Thyroid gland (tissue), 4 donors: ENCODE measurements at places on chromosomes 5 and 9.
A peak's percentile ranks its signal among the peaks of the same experiment; 100 is the strongest.

DNA sequence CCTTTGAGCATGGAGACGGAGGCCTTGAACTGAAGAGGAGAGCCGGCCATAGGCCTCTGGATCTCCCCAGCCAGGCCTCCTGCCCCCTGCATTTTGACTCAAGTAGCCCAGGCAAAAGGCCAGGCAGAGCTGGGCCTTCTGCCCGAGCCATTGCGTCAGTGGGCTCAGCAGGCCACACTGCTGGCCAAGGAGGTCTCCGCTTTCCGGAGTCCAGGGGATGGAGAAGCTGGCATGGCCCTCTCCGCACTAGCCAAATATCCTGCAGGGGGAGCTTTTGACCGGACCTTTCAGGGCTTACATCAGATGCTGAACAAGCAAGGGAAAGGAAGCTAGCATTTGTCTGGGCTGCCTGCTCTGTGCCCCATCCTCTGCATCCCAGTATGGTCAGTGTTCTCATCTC, 386.8 kb downstream of the TRIM36 start:
- DNase-seq: peak; percentile 62

DNA sequence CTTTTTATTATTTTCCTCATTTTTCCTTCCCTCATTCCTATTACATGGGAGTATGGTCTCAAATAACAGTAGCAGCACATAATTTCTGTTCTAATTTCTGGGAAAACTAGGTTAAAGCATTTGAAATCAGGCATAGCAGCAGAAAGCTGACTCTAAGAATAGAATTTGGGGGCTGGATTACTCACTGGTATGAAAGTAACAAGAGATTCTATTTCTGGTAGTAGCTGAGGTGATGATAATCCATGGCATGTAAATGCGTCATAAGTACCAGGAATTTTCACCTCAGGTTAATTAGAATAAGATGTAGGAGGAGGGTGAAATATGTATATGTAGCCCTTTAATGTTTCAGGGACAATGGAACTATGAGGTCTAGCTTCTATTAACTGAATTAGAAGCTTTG, 662.0 kb downstream of the PTPRD start:
- no peak for DNase-seq

- no peak for DNase-seq
These were observed 95.9 kb downstream of the HRH2 start for GRCh38 chr5:175753536-175754402.

DNA sequence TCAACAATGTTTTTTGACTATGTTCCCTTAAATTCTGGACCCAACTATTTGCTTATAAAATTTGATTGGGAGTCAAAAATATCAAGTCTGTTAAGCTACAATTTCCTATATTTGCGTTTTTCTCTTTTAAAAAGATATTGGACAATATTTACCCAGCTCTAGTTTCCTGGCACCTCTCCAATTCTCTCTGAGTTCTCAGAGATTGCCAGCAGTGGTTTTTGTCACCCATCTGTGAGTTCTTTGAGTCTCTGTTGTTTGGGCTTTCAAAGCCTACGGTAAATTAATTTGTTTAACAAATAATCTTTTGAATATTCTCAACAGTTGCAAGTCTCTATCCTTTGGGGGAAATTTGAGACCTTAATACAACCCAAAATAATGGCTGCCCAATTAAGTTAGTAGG, 174.2 kb upstream of the PUM3 start:
- DNase-seq: no peak

GRCh38 chr5:88940713-88941112, 57.7 kb upstream of the MEF2C start:
- DNase-seq: no peak

- no peak for DNase-seq
These were observed 453.3 kb downstream of the KIF4B start for GRCh38 chr5:155466851-155467250.

- DNase-seq: peak; percentile 20
These were observed 786 bp upstream of the NTNG2 start for GRCh38 chr9:132160802-132161742.

GRCh38 chr5:58260243-58260642, 199.6 kb downstream of the PLK2 start:
- DNase-seq: no peak

DNA sequence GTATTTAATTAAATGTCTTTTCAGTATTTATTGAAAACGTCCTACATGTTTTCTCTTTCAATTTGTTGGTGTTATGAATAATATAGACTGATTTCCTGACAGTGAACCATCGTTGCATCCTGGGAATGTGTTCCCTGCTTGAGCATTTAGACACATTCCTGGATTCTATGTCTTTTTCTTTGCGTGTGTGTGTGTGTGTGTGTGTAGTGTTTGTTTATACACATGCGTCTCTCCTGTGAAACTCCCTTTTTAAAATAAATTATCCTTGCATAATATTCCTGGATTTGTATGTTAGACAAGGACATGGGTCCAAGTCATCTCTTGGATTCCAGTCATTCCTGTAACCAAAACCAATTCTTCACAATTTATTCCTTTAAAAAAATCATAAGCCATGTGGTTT, 153.4 kb downstream of the HSPA4 start:
- no peak for DNase-seq

DNA sequence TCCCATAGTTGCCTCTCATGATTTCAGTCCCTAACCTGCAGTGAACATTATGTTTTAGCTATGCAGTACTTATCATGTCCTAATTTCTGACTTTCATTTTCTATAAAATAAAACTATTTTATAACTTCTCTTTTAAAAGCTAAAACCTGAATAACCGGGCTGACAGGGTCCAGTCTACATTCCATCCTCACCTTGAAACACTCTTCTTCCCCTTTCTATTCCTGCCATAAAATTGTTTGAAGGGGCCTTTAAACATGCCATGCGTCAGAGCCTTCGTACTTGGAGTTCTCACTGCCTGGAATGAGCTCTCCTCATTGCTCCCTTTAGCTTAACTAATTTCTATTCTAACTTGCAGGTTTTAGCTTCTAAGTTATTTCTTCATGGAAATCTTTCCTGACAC, 143.0 kb upstream of the PRLR start:
- no peak for DNase-seq

GRCh38 chr5:159157552-159157951, 51.8 kb downstream of the RNF145 start:
- no peak for DNase-seq

GRCh38 chr5:14777187-14777586, 94.4 kb downstream of the ANKH start:
- no peak for DNase-seq

- DNase-seq: no peak
These were observed 25.9 kb upstream of the DAPK1 start for GRCh38 chr9:87471746-87472145.

- DNase-seq: peak; percentile 15
These were observed 105.7 kb downstream of the TMEM174 start for GRCh38 chr5:73278693-73279092.

DNA sequence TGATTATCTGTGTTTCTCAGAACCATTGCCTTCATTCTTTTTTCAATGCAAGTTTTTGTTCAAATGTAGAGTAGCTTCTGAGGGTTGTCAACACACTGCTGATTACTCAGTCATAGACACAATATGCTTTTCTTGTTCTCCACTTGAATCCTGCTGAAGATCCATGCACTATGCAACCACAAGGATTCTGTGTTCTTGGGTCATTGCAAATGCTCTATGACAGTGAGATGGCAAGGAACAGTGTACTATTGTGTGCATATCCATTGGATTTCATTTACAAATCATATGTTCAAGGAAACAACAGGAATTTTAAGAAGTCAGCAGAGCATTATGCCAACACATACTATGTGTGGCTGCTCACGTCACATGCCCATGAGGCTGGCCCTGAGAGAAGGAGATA, 1590.2 kb downstream of the EFNA5 start:
- no peak for DNase-seq

GRCh38 chr9:77585335-77585786, 62.8 kb downstream of the GNA14 start:
- no peak for DNase-seq

DNA sequence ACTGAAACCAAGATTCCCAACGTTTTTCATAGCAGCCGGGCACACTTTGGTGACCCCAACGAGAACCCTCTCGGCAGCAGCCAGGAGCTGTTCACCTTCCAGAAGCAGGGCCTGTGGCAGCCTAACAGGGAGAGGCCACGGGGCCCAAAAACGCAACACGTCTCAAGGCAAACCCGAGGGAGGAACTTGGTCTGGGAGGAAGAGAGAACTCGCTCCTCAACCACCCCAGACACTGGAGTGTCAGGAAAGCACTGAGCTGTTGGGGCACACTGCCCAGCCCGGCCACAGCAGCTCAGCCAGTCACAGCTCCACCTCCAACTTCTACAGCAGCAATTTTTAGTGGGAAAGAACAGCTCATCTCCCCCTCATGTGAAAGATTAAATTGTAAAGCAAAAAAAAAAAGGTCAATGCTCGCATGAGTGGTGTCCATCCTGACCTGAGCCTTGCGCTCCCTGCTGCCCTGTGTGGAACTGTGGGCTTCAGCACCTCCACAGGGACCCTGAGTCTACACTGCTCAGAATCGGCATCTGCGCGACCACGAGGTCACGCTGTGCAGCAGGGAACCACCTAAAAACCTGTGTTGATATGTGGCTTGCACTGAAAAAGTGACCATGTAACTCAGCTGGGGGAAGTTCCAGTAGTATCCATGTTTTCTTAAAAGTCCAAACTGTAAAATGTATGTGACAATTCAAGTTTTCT, 55.0 kb downstream of the IPPK start:
- DNase-seq: no peak

DNA sequence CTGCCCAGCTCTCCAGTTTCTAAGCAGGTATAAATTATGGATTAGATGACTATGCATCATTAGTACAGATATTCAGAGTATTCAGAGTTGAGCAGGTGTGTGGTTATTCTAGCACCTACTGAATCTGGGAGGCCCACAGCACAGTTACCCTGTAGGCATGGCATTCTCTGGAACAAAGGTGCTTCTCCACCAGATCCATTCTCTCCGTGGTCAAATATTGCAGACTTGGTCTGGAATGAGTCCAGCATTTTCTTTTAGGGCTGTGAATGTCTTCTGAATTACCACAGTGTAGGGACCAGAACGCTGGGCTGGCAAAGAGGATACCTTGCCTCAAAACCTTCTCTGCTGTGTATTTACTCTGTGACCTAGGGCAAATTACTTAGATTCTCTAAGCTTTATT, 116.8 kb downstream of the ARHGAP26 start:
- no peak for DNase-seq
